Calu3 (cell line): ENCODE measurements at places on chromosomes 4 and X. TPM values are rescaled to one million over a fixed set of nuclear protein-coding genes. Genes with fewer than 3 reads are reported as not detected.

TMEM31 gene
- not detected in 2 replicates for total RNA-seq

ADAD1 gene
- total RNA-seq: not detected in 2 replicates

PAGE5 gene
- total RNA-seq: not detected in 2 replicates

HGFAC gene
- total RNA-seq: not detected in 2 replicates

SPANXA2 gene
- total RNA-seq: not detected in 2 replicates

YIPF7 gene
- total RNA-seq: 0.73 TPM in 1 of 2 replicates, not detected in the other
